Stimulated activated CD4-positive, alpha-beta T cell treated with anti-CD3 and anti-CD28 coated beads, Interleukin-2, amount 100 ng/mL, for 24 hours (primary cell): ENCODE measurements at places on chromosomes 13 and 19.

DNA sequence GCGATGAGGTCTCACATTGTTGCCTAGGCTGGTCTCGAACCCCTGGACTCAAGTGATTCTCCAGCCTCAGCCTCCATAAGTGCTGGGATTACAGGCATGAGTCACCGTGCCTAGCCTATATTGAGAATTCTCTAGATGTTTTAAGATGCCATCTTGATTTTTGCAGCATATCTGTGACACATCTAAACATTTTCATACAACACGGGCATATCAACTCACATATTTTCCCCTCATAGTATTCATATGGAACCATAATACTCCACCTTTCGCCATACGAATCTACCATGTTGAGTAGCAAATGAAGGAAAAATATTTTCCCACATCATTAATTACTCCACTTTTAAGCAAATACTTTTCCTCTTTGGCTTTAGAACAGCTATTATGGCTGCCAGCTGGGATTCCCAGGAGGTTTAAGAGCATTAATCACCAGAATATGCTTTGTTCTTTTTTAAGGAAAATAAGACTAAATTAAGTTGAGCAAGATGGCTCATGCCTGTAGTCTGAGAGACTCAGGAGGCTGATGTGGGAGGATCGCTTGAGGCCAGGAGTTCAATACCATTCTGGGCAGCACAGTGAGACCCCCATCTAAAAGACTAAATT lies 56.9 kb upstream of the GTF2F2 start:
- no peak for DNase-seq

- DNase-seq: no peak
Observed at GRCh38 chr13:25762795-25763377, 288.9 kb downstream of the SHISA2 start.

DNA sequence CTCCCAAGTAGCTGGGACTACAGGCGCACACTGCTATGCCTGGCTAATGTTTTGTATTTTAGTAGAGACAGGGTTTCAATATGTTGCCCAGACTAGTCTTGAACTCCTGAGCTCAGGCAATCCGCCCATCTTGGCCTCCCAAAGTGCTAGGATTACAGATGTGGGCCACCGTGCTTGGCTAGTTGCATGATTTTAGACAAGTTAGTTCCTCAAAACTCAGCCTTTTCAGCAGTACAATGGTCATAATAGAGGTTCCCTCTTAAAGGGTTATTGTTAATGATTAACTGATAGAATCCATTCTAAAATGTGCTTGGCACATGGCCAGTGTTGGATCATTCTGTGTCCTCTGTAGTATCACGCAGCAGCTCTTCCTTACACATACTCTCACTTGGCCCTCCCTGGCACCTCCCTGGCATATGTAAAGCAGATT lies 19.5 kb upstream of the IFT88 start:
- no peak for DNase-seq

GRCh38 chr19:8486661-8487136 lies 15.7 kb downstream of the PRAM1 start:
- no peak for DNase-seq

GRCh38 chr19:609004-609346 lies 19.3 kb downstream of the HCN2 start:
- no peak for DNase-seq

DNA sequence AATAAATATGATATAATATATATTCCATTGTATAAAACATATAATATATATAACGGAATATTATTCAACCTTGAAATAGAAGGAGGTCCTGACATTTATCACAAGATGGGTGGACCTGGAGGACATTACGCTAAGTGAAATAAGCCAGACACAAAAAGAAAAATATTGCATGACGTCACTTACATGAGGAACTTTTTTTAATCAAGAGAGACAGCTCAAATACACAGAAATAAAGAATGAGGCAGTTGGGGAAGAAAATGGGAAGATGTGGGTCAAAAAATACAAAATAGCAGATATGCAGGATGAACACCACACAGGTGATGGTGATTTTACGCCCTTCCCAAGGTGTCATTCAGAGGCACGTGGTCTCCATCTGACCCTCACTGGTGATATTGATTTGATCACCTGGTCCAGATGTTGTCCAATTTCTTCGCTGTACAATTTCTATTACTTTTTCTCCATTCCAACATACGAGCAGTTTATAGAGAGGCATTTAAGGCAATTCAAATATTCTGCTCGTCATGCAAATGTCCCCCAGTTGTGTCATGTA lies 513 bp upstream of the ZNF317 start:
- DNase-seq: no peak

DNA sequence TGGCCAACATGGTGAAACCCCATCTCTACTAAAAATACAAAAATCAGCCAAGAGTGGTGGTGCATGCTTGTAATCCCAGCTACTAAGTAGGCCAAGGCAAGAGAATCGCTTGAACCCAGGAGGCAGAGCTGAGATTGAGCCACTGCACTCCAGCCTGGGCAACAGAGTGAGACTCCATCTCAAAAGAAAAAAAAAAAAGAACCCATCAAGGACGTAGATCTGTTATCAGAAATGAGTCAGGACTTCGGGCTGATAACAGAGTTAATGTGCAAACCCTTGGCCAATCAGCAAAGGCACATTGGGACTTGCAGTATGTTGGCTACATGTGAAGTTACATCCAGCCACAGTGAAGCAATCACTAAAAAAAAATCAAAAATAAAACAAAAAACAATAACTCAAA lies 4.8 kb upstream of the LGALS7B start:
- no peak for DNase-seq

- no peak for DNase-seq
Observed at GRCh38 chr13:95614641-95615245, 29.8 kb downstream of the DZIP1 start.

DNA sequence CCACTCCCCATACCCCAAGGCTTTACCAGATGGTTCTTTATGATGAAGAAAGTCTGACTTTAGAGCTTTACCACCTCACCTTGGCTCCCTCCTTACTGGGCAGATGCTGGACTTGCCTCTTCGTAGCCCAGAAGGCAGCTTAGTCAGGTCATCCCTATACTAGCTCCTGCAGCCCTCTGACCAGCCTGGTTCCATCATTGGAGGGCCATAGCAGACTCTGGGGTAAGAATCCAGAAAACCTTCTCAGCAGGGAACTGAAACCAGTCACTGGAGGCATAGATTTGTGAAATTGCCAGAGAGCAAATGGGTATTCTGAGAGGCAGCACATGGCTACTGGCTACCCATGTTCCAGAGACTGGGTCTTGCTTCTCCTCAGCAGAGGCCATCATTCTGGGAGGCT lies 21.8 kb upstream of the ZNF492 start:
- DNase-seq: no peak

DNA sequence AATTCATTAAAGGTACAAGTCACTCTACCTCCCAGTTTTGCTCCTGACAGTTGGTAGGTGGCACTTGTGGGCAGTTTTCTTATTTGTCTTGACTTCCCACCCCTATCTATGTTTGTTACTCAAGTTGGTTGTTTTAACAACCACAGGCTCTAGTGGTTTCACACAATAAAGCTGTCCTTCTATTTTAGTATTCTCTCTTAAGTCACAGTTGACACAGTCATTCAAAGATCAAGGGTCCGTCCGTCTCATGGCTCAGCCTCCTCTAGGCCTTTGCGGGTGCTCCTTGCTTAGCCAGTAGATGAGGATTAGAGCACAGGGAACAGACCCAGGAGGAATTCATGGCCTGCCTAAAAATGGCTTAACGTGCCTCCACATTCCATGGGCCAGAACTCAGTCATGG lies 573.7 kb downstream of the IRS2 start:
- no peak for DNase-seq

- DNase-seq: no peak
Observed at GRCh38 chr19:31114585-31114984, 234.7 kb downstream of the TSHZ3 start.

GRCh38 chr13:101965096-101965495 lies 436.8 kb downstream of the FGF14 start:
- DNase-seq: no peak

GRCh38 chr13:102326381-102327118 lies 75.3 kb downstream of the FGF14 start:
- no peak for DNase-seq

DNA sequence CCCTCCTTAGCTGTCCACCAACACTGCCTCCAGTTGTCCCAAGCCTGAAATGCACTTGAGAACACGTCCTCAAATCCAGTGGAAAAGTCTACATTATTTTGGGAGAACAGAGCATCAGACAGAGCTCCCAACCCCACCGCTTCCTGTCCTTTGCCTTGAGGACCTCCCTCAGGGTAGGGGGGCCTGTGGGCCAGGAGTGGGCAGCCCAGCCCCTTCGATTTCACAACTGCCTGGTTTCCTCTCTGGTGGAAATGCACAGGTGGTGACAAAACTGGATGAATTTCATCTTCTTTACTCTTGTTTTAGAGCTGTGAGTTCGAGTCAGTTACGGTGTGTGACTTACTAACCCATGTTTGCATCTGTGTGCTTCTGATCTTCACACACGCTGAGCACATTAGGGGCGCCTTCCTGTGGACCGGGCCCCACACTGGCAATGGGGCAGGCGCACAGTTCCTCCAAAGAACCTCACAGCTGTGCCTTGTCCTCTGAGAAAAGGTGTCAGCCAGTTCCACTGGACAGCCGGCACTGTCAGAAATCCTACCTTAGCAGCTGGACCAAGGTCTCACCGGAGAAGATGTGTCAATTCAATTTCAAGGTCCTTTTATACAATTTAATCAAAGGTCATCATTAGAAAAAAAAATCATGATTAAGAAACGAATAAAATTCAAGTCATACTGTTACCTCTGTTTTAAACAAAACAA lies 80.2 kb downstream of the IRS2 start:
- DNase-seq: no peak

GRCh38 chr13:25806264-25806974 lies 245.4 kb downstream of the SHISA2 start:
- DNase-seq: no peak

DNA sequence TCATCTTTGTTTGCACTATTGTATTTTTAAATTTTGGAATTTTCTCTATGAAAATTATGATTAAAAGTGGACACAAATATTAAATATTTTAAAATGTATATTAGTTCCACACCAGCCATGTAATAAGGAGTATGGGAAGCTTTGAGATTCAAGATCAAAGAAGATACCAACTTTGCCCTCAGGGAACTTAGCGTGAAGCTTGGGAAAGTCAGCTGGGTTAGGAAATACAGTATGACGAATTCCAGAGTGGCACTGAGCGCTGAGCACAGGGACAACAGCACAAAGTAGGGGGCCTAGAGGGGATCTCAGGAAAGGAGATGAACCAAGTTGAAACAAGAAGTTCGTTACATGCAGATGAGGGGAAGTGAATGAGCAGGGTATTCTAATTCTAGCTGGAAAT lies 76.9 kb upstream of the SHISA2 start:
- no peak for DNase-seq

DNA sequence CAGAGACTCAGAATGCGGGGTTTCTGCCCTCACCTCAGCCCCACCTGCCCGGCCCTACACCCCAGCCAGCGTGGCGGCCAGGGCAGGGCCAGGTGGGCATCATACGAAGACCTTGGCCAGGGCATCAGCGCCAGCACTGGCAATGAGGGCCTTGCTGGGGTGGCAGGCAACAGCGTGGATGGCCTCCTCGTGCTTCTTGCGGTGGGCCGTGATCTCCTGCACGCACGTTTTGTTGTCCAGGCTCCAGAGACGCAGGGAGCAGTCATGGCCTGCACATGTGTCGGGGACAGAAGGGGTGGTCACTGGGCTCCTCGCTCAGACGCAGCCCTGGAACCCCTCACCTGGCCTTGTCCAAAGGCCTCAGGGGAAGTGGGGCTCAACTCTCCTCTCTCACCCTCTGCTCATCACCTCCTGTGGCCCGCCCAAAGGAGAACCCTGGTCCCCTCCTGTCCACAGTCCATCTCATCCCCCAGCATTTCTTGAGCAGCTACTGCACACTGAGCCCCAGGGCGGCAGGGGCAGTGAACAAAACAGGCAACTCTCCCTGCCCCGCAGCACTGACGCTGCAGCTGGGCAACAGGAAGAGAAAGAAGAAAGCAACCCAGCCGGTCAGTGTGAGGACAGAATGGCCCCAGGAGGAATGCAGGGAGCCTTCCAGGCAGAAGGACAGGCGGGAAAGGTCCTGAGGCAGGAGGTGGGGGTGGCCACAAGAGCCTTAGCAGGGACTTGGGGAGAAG lies 3.8 kb upstream of the PRKD2 start:
- DNase-seq: no peak

DNA sequence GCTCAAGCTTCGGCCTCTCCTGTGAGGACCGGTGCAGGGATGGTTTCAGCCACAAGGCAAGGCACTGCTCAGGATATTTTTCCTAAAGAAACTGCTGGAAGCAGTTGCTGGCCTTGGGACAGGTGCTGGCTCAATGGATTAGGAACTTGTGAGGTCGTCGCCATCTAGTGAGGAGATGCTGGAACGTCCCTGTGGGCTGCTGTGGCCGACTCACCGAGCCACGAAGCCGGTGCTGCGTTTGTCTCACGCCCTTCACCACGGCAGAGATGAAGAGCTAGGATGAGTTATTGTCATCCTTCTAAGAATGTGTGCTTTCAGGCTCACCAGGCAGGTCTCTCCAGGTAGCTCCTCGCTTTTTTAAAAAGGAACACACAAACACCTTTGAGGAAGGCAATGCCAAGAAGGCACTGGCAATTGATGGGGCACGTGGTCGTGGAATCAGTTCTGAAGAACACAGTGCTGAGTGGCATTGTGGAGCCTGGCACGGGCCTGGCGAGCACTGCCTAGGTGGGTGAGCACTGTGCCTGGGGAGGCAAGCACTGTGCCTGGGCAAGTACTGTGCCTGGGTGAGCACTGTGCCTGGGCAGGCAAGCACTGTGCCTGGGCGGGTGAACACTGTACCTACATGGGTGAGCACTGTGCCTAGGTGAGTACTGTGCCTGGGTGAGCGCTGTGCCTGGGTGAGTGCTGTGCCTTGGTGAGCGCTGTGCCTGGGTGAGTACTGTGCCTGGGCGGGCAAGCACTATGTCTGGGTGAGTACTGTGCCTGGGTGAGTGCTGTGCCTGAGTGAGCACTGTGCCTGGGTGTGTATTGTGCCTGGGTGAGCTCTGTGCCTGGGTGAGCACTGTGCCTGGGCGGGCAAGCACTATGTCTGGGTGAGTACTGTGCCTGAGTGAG lies 140.4 kb downstream of the TEX29 start:
- DNase-seq: no peak

DNA sequence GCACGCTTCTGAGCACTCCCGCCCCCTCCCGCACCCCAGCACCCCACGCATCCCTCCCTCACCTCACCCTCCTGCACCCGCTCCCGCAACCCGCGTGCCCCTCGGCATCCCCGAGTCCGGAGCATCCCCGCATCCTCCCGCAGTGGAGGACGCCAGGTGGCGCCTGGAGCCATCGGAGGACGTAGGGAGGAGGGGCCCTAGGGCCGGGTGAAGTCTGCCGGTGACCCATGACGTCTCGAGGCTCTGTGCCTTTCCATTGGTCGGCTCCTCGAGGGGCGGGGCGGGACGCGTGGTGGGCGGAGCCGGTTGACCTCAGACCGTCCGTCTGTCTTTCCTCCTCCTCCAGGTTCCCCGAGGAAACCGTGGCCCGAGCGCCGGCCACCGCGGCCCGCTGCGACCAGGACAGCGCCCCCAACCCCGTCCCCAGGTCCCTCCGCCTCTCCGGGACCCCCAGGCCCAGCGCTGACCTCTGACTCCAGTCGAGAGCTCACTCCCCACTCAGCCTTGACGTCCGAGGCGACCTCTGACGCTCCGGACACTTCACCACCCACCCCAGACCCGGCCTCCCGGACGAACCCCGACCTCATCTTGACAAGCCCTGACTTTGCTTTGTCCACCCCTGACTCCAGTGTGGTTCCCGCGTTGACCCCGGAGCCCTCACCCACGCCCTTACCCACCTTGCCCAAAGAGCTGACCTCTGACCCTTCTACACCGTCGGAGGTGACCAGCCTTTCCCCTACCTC lies 19.9 kb downstream of the SBK2 start:
- peak; percentile 93 for DNase-seq
